ENCODE measurements at places on chromosomes 13 and 19.

GRCh38 chr13:30847650-30848307 is 58.3 kb upstream of the MEDAG start:
- DNase-seq: no peak

DNA sequence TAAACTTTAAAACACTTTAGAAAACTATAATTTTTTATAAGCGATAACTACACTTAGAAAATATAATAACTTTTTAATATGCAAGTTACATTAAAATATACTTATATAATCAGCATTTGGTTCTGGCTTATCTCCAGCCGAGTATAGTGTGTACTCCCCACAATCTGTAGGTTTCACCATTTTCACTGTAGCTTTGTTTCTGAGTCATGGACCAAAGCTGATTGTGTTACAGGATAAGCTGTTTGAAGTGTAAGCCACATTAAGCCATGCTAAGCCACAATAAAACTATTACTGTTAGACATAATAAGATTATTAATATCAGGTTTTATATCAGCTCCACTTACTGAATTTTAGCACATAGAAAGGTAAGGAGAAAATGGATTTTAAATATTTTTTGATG is 43.8 kb downstream of the CCDC122 start:
- no peak for DNase-seq

GRCh38 chr13:43939086-43939485 is 59.4 kb downstream of the LACC1 start:
- DNase-seq: no peak

DNA sequence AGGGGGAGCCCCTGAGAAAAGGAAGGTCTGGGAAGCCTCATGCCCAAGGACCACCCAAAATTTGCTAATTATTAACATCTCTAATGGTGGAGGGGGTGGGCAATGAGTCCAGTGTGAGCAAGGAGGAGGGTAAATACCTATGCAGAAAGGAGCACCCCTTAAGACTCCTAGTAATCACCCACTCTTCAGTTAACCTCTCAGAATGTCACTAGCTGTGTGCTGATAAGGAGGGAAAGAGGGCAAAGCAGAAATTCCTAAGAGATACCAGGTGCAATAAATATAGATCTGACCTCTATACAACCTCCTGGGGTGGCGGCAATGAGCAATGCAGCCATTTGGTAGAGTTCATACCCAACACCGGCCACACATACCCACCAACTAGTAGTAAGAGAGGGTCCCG is 12.7 kb upstream of the DPY19L3 start:
- no peak for DNase-seq

DNA sequence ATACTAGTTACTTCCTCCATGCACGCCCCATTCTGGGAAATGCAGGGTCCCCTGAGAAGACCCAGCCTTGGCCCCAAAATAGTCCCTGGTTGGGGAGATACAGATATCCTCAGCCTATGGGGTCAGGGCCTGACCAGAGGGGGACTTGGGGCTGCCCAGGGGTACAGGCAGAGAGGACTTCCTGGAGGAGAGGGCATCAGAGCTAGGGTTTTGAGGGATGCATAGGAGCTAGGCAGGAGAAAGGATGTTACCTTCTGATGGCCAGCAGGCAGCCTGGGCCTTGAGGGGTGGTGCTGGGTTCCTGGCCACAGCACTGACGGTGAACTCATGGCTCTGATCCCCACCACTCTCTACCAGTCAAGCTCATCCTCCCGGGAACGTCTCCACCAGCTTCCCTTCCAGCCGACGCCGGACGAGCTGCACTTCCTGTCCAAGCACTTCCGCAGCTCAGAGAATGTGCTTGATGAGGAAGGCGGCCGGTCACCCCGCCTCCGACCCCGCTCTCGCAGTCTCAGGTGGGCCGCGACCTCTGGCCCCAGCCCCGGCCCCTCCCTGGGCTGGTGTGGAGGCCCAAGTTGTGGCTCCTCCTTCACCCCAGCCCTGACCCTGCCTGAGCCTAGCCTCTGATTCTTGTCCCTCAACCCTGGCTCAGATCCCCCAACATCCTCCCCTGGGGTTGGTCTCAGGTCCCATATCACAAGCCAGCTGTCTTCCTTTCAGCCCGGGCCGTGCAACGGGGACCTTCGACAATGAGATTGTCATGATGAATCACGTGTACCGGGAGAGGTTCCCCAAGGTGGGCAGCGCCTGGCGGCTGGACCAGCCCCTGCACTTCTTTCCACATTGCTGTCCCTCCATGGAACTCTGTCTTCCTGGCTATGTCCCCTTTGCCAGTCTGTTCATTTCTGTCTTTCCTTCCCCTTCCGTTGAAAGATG is 25.6 kb downstream of the MAST3 start:
- no peak for DNase-seq

DNA sequence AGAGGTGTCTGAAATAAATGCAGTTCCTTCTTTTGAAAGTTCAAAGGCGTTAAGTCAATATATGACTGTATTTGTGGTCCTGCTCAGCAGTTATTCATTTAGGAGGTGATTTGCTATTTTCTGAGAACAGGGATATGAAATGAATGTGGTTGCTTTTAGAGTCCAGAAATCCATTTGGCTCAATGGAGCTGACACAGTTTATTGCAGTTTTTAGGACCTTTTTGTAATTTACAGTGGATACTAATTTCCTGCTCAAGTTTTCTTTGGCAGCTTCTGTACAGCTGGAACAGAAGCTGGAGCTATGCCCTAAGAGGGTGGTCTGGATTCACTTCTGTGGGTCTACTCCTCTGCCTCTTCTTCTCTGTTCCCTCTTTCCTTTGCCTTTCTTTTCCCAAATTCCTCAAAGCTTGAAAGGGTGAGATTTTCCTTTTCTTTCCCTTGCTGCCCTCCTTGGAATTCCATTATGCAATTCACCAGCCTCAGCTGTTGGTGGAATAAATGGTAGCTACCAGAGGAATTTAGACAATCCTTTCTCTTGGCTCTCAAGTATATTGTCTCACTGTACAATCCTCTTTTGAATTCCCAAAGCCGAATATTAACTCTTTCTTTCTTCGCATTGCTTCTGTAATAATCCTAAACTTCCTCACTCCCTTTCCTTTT is 39.9 kb downstream of the ITGBL1 start:
- DNase-seq: no peak

DNA sequence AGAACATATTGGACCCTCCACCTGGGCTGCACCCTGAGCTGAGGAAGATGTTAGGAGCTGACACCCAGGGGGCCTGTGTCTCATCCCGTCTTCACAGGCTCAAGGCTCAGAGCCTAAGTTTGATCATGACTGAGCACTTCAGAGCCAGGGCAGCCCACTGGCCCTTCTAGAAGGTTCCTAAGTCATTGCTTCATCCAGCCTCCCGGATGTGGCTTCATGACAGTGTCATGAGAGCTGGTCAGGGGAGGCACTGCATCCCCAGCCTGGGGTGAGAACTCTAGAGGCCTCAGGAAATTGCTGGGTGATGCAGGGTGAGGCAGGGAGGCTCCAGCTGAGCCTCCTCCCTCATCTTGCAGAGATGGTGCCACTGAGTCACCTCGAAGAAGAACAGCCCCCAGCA is 24.9 kb upstream of the PIK3R2 start:
- DNase-seq: no peak

- no peak for DNase-seq
Observed at GRCh38 chr19:15337202-15337601, 4.9 kb upstream of the BRD4 start.

- no peak for DNase-seq
Observed at GRCh38 chr13:103941506-103942140, 875.4 kb upstream of the SLC10A2 start.

DNA sequence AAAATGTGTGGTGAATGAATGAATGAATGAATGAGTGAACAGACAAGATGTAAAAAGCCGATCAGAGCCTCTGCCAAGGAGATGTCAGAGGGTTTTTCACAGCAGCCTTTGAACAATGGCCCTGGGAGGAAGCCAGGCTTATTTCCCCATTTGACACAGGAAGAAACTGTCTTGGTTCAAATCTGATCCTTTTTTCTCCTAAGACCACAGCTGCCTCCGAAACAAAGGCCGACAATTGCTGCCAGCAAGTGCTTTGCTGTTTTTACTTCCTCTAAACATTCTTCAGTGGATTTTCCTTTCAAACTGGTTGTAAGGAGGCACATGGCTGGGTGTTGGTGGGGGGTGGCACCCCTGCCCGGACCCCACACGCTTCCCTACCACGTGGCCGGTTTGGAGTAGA is 44.2 kb upstream of the HOMER3 start:
- DNase-seq: no peak

DNA sequence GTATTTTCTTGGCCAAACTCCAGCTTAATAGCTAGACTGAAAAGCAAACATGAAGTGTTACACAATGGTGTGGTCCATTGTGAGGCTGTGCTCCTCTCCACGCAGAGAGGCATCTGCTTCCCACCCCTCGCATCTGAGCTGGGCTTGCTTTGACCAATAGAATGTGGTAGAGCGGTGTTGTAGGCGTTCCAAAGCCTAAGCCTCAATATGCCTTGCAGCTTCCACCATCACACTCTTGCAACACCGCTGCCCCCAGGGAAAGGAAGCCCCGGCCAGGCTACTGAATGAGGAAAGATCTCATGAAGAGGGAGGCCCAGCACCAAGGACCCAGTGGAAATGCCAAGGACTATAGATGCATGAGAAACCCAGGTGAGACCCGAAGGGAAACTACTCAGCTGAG is 9.4 kb downstream of the FLT1 start:
- no peak for DNase-seq

DNA sequence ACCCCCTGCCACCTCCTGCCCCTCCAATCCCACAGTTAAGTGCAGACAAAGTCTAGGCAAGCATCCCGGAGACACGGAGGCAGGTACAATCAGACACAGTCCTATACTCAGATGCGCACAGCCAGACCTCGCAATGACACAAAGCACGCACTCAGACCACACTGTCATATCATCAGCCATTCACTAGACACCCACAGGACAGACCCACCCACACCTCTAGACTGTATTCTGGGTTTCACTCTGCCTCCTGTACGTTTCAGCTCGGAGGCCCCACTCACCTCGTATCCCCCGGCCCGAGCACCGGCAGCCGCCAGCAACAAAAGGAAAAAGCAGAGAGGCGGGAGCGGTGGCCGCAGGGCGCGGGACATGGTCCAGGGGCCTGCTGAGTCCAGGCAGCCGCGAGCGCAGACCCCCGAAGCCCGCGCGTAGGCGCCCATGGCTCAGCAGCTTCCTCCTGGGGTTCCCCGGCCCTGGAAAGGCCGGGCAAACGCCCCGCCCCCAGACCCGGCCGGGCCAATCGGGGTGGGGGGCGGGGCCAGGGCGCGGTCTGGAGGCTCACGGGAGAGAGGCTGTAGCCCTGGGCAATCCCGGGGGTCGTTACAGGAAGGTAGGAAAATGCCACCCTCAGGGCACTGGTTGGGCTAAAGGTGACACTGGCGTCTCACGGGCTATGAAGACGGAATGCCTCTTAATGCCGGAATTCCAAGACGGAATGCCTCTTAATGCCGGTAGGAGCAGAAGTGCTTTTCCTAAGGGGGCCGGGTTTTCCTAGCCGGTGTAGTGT is at the start of the genes MAN2B1 and WDR83:
TSS of gene MAN2B1 (minus strand) at position 478 of the 784 bp plus-strand sequence. CDS start at position 437, 41 bp downstream.
TSS of gene WDR83 (plus strand) at position 543 of the 784 bp plus-strand sequence. CDS start 2,984 bp downstream, outside the sequence.
- peak; percentile 81 for DNase-seq

- DNase-seq: no peak
Observed at GRCh38 chr13:100330662-100331061, 241.8 kb downstream of the PCCA start.

- DNase-seq: no peak
Observed at GRCh38 chr19:10344780-10345179, 5.4 kb upstream of the ICAM3 start.

GRCh38 chr13:54078271-54078870 is 1049.8 kb downstream of the OLFM4 start:
- no peak for DNase-seq

DNA sequence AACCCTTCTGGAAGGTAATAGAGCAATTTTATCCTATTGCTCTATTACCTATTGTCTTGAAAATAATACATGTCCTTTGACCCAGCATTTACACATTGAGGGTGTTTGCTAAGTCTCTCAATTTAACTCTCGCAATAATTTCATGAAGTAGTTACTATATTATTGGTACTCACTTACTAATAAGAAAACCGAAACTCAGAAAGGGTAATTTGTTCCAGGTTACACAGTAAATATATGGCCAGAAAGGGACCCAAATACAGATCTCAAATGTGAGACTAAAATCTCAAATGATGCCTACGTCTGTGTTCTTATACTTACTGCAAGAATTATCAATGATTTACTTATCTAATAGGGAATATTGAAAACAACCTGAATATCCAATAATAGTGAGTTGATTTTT is 29.7 kb upstream of the FAM216B start:
- no peak for DNase-seq

GRCh38 chr19:16208847-16209665 is 11.3 kb downstream of the AP1M1 start:
- no peak for DNase-seq

GRCh38 chr13:24719139-24719538 is 38.9 kb downstream of the ATP12A start:
- no peak for DNase-seq
